Stimulated activated CD4-positive, alpha-beta T cell treated with anti-CD3 and anti-CD28 coated beads, Interleukin-1b, Interleukin-23, amount 100 ng/mL, for 1 hour (primary cell): ENCODE measurements at places on chromosomes 11 and 22.

- DNase-seq: no peak
Observed at GRCh38 chr11:16312233-16312765, 44.0 kb downstream of the SOX6 start.

DNA sequence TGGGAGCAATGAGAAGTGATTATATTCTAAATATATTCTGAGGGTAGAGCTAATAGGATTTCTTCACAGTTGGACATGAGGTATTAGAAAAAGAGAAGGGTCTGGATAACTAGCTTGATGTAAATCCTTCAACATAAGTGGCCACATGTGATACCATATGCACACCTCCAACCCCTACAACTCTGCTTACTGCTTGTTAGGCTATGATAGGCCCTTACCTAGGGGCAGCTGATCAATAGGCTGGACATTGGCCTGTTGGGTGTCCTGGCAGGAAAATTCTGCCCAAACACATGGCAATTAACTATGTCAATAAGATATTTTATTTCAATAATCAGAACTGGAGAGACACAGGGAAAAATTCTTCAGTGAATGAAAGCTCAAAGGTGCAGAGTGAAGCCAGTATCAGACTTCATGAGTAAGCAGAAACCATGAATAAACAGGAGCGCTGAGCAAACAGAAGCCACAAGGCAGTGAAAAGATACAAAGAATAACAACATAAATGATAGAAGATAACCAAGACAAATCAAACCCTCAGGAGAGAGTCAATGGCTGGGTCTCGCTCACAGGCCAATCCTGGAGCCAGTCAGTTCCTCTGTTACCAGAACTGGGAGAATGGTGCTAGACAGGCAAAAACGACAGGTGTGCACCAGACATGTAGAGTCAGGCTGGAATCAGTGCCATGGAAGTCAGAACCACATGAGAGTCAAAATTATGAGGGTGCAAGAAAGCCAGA lies 46.3 kb upstream of the PSMA1 start:
- DNase-seq: no peak

GRCh38 chr11:59267196-59267595 lies 54.5 kb upstream of the MPEG1 start:
- DNase-seq: no peak

DNA sequence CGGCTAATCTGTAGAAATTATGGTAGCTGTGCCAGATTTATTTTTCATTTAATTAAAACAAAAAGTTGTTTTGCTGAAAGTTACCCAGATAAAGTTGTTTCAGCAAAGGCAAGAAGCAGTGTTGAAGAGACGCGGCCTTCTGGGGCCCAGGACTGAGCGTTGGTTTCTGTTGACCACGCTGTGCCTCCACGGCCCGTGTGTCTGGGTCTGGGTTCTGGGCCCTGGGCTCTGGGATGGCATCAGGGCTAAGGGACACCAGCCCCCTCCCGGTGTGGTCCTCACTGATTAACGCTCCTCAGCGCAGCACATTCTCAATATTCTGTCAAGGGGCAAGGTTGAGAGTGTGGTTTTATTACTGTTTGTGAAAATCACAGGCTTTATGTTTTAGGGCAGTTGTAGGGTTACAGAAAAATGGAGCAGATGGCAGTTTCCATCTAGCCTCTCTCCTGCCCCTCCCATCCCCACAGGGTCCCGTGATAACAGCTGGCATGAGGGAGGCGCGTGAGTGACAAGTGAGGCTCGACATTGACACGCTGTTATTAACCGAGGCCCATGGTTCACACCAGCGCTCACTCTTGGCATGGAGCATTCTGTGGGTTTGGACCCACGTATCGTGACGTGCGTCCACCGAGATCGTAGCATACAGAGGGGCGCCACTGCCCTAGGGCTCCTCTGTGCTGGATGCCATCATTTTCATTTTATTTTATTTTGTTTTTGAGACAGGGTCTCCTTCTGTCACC lies 1231.4 kb downstream of the BRD1 start:
- no peak for DNase-seq

GRCh38 chr22:31901388-31902137 lies 42.8 kb upstream of the YWHAH start:
- DNase-seq: no peak

DNA sequence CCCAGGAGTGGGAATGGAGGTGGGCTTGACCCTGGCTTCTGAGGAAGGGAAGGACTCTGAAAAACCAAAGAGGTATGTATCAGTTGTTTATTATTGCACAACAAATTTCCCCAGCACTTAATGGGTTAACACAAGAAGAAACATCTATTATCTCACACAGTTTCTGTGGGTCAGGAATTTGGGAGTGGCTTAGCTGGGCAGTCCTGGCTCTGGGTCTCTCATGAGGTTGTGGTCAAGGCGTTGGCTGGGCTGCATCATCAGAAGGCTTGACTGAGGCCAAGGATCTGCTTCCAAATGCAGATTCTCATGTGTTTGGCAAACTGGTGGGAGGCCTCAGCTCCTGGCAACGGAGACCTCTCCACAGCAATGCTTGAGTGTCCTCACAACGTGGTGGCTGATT lies 17.5 kb upstream of the SMIM38 start:
- no peak for DNase-seq

DNA sequence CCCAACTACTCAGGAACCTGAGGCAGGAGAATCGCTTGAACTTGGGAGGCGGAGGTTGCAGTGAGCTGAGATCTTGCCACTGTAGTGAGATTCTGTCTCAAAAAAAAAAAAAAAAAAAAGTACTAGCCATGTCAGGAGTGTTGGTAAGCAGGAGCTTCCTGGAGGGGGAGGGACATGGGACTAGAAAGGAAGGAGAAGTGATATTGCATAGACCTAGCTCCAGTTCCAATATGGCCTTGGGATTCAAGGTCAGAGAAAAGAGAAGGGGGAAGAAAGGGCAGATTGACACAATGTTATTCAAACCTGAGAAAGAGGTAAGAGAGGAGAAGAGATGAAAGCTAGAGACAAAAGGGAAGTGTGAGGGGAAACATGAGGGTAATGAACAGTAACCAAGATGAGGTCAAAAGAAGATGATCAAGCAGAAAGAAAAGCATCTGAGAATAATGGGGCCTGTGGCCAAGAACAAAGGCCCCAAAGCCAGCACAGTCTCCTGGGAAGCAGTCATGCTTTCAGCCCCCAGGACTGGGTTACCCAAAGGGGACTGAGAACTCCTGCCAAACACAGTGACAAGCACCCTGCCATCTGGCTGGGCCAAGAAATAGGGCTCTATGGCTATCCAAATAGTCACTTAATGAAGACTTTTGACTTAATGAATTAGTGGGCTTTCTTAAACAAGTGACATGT lies 51.7 kb upstream of the FTH1 start:
- DNase-seq: no peak

DNA sequence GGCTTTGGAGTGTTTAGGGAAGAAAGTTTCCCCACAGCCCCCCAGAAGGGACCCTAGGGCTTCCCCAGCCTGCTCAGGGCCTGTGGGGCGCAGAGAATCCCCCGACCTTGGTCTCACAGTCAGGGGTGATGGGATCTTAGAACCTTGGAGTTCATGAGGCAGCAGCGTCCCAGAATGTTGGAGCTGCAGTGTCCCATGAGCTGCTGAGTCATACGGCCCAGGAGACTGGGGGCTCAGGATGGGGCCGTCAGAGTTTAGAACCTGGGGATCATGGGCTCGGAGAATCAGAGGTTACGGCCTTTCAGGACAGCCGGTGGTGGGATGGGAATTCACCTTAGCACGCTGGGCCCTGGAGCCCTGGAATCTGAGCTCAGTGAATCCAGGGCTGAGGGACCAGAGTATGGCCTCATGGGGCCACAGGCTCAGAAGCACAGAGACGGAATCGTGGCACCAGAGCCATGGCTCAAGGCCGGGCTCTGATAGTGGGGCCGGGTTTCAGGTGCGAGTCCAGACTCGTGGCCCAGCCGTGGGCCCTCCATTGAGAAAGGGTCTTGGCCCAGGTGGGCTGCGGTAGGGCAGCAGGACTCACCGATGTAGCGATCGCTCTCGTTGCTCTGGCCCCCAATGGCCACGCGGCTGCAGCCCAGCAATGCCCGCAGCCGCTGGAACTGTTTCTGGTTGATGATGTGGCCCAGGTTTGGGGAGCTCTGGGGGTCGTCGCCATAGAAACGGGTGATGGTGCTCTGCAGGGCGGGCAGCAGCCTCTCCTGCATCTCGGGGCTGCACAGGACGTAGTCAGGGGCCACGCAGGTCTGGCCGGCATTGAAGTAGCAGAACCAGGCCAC lies 9.5 kb downstream of the ALDH3B2 start:
- DNase-seq: no peak

GRCh38 chr11:34457607-34458006 lies 18.9 kb downstream of the CAT start:
- DNase-seq: no peak

DNA sequence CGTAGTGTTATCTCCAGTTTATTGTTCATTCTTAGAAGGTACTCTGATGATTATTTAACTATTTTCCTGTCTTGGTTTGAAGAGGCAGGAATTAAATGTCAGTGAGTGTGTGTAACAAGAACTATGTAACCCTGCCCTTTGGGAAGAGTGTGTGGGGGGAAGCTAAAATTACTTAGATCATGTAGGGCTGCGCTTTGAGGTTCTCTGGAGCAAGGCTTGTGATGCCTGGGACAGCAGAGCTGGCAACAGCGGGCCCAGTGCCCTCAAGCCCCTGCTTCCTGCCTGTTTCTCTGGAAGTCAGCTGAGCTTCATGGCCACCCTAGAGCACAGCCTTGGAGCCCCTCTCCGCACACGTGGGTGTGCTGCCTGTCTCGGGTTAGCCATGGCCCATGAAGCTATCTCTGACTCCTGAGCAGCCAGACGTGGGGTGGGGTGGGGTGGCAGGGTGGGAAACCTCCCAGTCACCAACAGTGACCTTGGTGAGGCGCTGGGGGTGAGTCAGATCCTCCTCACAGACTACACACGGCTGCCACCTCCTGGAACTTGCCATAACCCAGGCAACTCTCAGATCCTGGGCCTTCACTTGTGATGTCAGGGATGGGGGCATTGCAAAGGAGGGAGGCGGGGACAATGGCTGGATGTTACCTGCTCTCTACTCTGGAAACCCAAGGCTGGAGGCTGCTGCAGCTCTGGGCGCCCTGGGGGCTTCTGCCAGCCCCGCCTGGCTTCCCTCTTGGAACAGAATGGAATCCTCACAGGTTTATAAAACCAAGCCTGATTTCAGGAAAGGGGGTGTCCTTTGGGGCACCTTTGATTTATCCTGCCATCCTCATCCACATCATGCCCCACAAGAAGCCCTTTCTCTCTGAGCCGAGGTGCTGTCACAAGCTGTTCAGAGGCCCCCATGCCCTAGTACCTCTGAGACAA lies 88.6 kb downstream of the SNX19 start:
- no peak for DNase-seq

- no peak for DNase-seq
Observed at GRCh38 chr11:94184846-94185245, 56.2 kb downstream of the PANX1 start.

DNA sequence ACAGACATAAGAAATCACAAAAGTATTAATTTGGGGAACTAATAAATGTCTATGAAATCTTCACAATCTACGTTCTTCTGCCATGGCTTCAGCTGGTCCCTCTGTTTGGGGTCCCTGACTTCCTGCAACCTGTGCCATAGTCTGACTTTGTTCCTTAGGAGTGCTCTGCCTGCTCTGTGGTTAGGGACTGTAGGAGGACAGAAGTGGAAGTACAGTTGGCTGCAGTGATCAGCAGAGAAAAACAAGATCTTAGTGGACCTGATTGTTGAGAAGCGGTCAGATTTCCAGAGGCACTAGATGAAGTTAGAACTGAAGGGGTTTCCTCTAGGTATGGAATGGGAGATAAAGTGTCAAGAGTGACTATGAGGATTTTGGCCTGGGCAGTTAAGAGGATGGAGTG lies 80.6 kb downstream of the PPP6R3 start:
- no peak for DNase-seq

DNA sequence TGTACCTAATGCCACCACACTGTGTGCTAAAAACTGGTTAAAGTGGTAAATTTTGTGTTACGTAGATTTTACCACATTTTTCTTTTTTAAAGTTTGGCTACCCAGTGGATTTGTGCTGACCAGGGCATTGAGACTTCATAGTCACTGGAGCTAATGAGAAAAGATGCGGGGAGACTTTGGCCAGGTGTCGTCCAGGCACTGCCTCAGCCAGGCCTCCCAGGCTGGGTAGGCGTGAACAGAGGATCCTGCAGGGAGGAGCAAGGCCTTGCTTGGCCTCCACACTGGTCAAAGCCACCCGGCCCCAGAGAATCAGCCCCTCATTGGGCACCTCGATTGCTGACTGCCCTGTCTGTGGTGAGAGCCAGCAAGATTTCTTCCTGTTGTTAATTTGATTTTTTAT lies 13.4 kb upstream of the MGAT3 start:
- DNase-seq: no peak

GRCh38 chr11:10350334-10350733 lies 45.5 kb downstream of the ADM start:
- no peak for DNase-seq

GRCh38 chr11:116145187-116145865 lies 627.5 kb downstream of the BUD13 start:
- DNase-seq: no peak

- no peak for DNase-seq
Observed at GRCh38 chr22:41366323-41367029, 15.3 kb upstream of the TEF start.

DNA sequence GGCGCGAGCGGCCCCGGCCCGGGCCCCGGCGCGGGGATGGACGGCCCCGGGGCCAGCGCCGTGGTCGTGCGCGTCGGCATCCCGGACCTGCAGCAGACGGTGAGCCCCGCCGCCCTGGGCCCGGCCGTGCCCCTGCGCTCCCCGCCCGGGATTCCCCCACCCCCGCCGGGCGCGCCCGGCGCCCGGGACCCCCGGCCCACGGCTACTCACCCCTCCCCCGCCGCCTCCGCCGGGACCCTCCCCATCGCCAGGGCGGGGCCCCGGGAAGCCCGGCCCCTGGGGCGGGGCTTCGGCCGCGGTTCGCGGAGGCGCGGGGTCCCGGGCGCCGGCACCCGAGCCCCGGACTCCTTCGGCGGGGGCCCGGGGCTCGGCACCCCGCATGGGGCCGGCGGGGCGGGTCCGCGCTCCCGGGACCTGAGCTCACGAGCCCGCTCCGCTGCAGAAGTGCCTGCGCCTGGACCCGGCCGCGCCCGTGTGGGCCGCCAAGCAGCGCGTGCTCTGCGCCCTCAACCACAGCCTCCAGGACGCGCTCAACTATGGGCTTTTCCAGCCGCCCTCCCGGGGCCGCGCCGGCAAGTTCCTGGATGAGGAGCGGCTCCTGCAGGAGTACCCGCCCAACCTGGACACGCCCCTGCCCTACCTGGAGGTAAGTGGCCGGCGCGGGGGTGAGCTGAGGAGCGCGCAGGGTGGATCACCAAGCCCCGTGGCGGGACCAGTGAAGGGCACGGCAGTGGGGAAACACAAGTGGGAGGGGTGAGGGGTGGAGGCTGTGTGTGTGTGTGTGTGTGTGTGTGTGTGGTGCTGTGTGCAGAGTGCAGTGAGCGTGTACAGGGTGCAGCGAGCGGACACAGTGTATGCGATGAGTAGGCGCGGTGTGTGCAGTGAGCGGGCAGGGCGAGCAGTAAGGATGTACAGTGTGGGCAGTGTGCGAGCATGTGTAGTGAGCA lies 2.3 kb downstream of the SHANK3 start:
- no peak for DNase-seq
